Activated CD4-positive, alpha-beta T cell treated with anti-CD3 and anti-CD28 coated beads, Interleukin-2, Interleukin-6, amounts not matched to agents 100 ng/mL and 50 ng/mL, durations not matched to agents 16 hours and 8 hours (primary cell): ENCODE measurements at places on chromosomes 7 and 10.
A peak's percentile ranks its signal among the peaks of the same experiment; 100 is the strongest.

DNA sequence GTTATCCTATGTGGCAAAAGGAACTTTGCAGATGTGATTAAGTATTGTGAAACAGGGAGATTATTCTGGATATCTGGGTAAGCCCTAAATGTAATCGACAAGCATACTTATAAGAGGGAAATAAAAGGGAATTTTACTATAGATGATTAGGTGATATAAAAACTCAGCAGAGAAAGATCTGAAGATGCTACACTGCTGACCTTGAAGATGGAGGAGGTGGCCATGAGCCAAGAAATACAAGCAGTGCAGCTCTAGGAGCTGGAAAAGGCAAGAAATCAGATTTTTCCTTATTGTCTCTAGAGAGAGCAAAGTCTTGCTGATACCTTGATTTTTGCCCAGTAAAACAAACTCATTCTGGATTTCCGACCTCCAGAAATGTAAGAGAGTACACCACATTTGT is 67.7 kb downstream of the BRAF start:
- DNase-seq: no peak

DNA sequence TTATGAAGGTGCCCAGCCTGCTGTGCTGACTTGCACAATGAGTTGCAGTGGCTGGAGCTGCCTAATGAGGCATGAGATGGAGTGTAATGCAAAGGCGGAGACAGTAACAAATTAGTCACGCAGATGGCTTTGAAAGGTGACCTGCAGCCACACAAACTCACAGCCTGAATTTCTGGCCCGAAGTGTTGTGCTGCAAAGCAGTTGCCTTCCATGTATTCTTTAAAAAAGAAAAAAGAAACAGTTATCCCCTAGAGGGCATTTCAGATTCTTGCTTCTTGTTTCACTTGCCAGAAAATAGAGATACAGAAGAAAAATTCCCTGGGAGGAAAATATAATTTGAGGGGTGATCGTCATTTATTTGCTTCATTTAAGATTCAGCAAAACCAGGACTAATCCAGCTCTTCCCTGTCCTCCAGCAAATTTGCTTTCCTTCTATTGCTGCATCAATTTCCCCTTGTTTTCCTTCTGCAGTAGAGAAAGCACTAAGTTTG is 239.9 kb downstream of the ADRA2A start:
- no peak for DNase-seq

- DNase-seq: peak; percentile 27
These were observed 77.5 kb upstream of the YAE1 start for GRCh38 chr7:39488467-39489393.

DNA sequence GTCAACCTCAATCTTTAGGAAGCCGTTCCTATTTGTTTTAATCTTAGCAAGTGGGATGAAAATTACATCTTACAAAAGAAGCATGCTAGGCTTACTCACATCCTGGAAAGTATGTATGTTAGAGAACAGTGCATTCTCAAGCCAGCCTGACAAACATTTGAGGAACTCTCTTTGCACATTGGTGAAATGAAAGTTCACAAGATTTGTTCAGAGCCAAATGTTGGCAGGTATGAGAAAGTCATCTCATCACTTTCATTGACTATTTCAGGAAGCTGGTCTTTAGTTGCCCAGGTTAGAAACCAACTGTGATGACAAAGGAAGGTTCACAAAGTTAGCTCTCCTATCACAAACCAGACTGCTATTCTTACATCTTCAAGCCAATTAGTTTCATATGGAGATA is 57.1 kb downstream of the ABCB1 start:
- no peak for DNase-seq

DNA sequence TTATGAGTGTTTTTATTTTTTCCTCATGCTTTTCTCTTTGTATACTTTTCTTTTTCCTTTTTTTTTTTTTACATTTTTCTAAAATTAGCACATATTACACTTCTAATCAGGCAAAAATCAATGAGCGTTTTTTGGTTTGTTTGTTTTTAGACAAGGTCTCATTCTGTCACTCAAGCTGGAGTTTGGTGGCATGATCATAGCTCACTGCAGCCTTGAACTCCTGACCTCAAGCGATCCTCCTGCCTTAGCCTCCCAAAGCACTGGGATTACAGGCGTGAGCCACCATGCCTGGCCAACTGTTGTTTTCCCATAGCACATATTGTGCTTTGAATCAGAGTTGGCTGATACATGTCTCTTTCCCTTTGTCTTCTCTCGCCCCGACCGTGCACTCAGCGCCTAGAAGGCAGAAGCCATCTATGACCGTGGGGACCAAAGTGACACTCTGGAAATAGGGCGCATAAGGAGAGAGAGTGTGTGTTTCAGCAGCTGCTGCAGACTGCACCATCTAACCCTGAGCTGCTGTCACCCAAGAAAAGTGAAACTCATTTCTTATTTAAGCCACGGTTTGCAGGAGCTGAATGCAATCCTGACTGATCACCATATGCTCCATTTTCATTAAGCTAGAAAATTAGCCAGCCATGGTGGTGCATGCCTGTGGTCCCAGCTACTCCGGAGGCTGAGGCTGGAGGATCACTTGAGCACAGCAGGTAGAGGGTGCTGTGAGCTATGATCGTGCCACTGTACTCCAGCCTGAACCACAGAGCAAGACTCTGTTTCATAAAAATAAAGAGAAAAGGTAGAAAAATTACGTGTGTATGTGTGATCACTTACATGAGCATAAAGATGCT is 41.4 kb upstream of the GTF2I start:
- no peak for DNase-seq

- no peak for DNase-seq
These were observed 29.0 kb downstream of the MRC1 start for GRCh38 chr10:17838080-17838648.

DNA sequence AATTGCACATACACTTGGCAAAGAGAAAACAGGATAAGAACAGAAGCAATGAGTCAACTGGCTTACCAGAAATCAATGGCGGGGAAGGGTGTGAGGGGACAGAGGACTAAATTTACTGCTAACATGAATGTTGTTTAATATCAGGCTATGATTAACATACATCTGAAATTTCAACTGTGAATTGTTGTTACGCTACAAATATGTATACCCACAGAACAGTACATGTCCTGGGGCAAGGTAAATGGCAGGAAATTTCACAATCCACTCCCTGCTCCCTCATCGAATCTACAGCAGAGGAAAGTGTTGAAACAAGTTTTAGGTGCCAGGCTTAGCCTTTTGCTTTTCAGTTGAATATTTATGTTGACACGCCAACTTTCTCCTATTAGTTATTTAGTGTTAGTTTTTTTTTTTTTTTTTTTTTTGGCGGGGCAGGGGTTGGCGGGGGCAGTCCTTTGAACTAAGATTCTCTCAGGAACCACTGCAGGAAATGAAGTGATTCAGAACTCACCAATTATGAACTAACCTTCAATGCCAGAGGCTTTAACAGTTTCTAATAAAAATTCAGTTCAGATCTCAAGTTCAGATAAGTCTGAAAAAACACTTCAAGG is 99.0 kb downstream of the UBE2H start:
- no peak for DNase-seq

DNA sequence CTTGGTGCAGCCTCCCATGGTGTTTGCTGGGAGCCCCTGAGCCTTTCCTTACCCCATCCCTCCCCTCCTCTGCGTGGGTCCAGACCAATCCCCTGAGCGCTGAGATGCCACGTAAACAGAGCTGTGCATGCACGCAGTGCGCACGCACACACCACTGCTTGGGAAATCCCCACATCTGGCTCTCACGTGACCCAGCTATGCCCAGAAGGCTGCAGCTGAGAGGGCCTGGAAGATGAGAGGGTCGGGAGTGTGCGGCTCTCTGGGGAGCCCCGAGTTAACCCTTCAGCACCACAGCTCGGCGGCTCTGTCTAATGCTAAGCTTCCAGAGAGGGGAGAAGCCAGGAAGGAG is 177.2 kb downstream of the SH3PXD2A start:
- DNase-seq: peak; percentile 92

DNA sequence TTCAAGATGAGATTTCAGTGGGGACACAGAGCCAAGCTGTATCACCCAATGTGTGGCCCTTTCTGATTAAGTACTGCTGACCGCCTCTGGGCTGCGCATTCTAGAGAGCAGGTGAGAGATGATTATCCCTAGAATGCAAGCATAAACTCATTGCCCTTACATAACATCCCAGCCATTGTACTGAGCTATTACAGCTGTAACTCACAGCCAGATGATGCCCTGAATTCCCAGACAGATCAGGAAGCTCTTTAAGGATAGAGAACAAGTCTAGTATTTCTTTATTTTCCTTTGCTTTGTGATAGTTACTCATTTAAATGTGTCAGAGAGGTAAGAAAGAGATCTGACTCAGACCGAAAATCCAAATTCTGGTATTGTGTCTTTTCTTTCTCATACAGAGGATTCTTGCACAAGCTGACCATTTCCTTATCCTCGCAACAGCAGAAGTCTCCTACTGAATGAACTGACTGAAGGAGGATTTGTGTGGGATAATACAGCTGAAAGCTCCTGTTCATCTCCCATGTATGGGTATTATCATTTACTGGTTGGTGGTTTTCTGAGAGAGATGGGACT is 58.4 kb downstream of the ZNF22 start:
- peak; percentile 4 for DNase-seq

- no peak for DNase-seq
These were observed 116.8 kb downstream of the ETV1 start for GRCh38 chr7:13872709-13873108.

DNA sequence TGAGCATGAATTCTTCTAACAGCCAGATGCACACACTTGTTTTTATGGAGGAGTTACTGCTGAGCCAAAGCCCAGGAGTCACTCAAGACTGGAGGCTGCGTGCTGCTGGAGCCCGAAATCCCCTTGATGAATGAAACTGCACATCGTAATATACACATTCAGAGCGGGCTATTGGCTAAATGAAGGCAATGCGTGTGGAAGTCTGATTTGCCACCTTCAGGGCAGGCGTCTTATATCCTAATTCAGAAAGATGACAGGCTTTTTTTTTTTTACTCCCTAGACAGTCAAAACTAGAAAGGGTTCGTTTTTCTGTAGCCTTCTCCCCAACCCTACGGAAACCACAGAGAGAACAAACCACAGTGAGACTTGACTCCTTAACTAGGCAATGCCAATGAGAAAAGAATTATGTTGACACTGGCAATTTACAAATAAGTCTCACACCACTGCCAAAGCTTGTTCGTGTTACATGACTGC is 227.2 kb upstream of the KLF14 start:
- peak; percentile 95 for DNase-seq

- DNase-seq: no peak
These were observed 254.3 kb upstream of the GNAI1 start for GRCh38 chr7:79880312-79880711.

GRCh38 chr7:127239814-127240213 is 12.9 kb downstream of the GRM8 start:
- no peak for DNase-seq

GRCh38 chr7:138125598-138126111 is 49.4 kb downstream of the AKR1D1 start:
- no peak for DNase-seq

GRCh38 chr7:140607441-140607989 is 33.1 kb downstream of the DENND2A start:
- DNase-seq: no peak

DNA sequence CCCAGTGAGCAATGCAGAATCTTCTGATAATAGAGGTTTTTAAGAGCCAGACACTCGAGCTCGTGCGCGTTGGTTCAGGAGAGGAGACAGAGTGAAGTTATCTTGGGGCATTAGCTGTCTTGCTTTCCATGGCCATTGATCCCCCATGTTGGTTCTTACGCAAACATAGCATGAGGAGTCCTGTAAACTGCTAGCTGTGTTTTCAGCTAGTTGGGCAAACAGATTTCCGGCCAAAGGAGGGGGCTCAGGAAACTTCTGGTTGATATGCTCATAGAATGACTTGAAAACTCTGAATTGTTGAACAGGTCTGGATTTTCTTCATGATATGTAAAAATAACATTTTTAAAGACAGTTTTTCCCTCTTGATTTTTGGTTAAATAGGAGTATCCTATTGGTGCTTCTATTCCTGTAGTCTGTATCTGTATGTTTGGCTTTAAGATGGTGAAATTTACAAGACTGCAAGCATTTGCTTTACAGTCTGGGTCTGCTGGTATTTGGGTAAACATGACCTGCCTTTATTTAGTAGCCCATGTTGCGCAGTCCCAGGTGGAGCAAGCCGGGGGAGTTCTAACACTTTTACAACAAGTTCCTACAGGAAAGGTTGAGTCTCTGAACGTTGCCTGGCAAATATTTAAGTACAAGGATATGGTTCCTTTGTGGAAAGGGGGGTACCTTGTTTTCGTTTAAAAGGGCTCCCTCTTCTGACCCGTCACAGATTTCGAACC is 218.4 kb upstream of the KCND2 start:
- no peak for DNase-seq

DNA sequence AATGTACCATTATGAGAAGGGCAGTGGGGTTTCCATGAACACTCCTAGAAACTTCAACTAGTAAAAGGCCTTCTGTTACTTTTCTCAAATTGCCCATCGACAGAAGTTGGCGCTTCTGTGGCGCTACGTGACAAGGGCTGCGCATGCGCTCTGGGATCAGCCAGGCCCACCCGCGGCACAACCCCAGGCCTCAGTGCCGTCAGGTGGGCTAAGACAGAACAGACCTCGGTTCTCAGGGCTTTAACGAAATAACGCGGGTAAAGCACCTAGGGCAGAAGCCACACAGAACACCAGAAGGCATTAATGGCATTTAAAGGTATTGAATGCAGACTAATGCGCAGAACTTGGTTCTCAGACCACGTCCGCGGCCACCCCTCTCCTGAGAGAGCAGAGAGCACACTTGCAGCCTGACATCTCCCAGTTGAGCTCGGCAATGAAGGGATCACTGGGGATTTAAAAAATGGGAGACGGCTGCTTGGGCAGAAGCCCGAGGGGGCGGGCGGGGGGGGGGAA is 67.6 kb upstream of the CTNNA3 start:
- peak; percentile 80 for DNase-seq

DNA sequence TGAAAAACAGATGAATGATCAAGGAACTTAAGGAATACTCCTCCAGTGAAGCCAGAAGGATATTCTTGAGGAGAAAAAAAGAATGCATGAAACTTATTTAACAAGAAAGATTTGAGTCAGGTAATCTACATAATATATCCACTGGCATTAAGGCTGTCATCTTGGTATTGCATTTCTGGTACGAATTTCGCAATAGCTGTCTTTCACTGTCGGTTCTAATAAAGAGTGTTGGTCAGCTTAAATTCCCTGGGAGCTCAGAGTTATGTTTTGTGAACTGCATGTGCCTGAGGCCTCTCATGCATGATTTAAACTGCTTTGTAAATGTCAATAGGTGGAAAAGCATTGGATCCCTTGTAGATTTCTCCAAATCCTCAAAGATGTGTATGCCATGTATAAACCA is 565.3 kb upstream of the GALNT17 start:
- DNase-seq: no peak

GRCh38 chr7:83849131-83849530 is 200.2 kb upstream of the SEMA3E start:
- no peak for DNase-seq

DNA sequence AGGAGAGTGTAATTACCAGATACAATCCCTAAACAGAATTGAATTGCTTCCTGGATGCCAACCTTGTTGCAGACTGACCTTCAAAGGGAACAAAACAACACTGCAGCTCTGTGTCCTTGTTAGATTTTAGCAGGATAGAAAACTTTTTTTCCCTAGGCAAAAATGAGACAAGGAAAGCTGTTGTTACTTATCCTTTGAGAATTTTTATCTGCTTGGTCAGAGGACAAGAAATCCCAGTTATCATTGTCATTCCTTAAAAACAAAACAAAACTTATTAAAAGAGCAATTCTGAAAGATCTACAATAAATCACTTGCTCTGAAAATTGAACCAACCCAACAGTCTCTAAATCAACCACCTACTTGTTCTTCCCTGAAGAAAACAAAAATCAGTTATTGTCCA is 652.6 kb downstream of the REEP3 start:
- DNase-seq: no peak
